ENCODE measurements at places on chromosomes 7 and 10. TPM values are rescaled to one million over a fixed set of nuclear protein-coding genes. Genes with fewer than 3 reads are reported as not detected.
A peak's percentile ranks its signal among the peaks of the same experiment; 100 is the strongest.

The HOXA6 gene
- 5.6 TPM for total RNA-seq

DNA sequence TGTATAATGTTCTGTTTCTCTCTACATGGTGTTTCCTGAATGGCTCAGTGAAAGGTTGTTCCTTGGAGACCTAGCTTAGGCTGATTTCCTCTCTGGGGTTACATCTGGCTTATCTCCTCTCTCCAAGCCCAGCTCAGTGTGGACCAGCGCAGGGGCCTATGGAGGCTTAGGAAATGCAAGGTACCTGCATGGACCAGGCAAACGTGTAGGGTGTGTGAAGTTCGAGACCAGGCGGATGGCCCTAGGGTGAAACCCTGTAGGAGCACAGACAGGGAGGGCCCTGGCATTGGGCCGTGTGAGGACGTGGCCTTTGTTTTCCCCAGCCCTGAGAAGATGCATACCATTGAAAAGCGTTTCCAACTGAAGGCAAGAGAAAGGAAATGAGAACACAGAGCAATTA, 59.0 kb downstream of the DOCK1 start:
- no peak overlapping the region for H3K27ac ChIP-seq
- no peak overlapping the region for H3K4me3 ChIP-seq
- H3K36me3 ChIP-seq, result no peaks in the 10 kb centered on the region
- no peak for DNase-seq

GRCh38 chr7:131040467-131040932, 287.2 kb upstream of the MKLN1 start:
- H3K4me3 ChIP-seq, result no peak overlapping the region
- no peaks in the 10 kb centered on the region for H3K4me1 ChIP-seq
- no peaks in the 10 kb centered on the region for H3K27me3 ChIP-seq
- peak; percentile 73 for DNase-seq
- no peak overlapping the region for H3K27ac ChIP-seq

GRCh38 chr10:98028168-98028770, 2.2 kb downstream of the CRTAC1 start:
- no peaks in the 10 kb centered on the region for H3K36me3 ChIP-seq
- DNase-seq, result peak; percentile 18
- peaks cover 77% of the 10 kb centered on the region for H3K27me3 ChIP-seq
- peaks cover 8% of the 10 kb centered on the region for H3K4me1 ChIP-seq
